ENCODE measurements at places on chromosomes 1 and 21. TPM values are rescaled to one million over a fixed set of nuclear protein-coding genes. Genes with fewer than 3 reads are reported as not detected.
A peak's percentile ranks its signal among the peaks of the same experiment; 100 is the strongest.

DNA sequence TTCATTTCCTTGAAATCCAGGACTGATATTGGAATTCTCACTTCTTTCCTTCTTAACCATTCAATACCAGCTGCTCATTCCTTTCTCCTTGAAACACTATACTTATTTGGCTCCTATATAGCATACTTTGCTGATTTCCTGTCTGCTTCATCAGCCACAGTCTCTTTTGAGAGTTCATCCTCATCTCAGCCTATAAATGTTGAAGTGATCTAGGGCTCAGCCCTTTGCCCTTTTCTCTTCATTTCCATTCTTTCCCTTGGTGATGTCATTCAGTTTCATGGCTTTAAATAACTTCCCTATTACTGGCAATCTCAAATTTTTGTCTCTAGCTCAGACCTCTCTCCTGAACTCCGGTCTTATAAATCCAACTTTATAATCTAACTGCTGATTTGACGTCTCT is 24.1 kb upstream of the RABGAP1L start:
- no peak overlapping the region for H3K27ac ChIP-seq
- no peak for DNase-seq
- no peaks in the 10 kb centered on the region for H3K36me3 ChIP-seq
- H3K27me3 ChIP-seq, result no peaks in the 10 kb centered on the region
- H3K4me1 ChIP-seq, result no peaks in the 10 kb centered on the region
- H3K4me3 ChIP-seq, result no peak overlapping the region

The HTR6 gene
- 0.44 TPM for total RNA-seq

GRCh38 chr1:165645654-165646366 is 14.8 kb downstream of the MGST3 start:
- H3K36me3 ChIP-seq, result peaks cover 4% of the 10 kb centered on the region
- no peaks in the 10 kb centered on the region for H3K27me3 ChIP-seq
- no peak overlapping the region for H3K4me3 ChIP-seq
- no peak overlapping the region for H3K27ac ChIP-seq
- DNase-seq, result peak; percentile 56
- peaks cover 22% of the 10 kb centered on the region for H3K4me1 ChIP-seq

The CTSS gene
- total RNA-seq, result 119 TPM

The TEX38 gene
- not detected for total RNA-seq

GRCh38 chr1:234960722-234961455 is 167.7 kb downstream of the TOMM20 start:
- H3K27ac ChIP-seq, result peak overlapping the region; percentile 89
- H3K27me3 ChIP-seq, result no peaks in the 10 kb centered on the region
- no peak overlapping the region for H3K4me3 ChIP-seq
- H3K36me3 ChIP-seq, result no peaks in the 10 kb centered on the region
- DNase-seq, result no peak

DNA sequence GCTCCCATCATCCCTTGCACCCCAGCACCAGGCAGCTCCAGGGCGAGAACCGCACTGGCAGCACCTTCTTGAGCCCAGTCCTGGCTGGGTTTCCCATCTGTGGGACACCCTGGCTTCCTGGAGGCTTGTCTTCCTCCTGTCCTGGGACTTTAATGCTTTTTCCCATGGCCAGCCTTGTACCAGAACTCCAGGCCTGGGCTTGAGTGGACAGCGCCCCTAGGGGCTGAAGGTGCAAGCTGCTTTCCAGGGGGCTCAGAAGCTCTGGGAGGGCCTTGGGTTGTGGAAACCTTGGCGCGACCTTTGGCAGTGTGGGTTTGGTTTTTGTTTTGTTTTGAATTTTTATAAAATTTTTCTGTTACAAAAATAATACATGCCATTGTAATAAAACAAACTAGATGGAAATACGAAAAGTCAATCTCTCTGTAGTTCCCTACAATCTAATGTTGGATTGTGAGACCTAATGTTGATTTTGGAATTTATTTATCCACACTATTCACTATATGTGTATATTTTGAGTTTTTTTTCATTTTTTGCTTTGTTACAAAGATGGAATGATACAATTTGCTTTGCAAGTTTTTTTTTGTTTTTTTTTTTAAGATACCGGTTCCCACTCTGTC is 33.8 kb upstream of the RPL11 start:
- no peak overlapping the region for H3K27ac ChIP-seq
- H3K36me3 ChIP-seq, result no peaks in the 10 kb centered on the region
- H3K4me3 ChIP-seq, result no peak overlapping the region
- peak; percentile 20 for DNase-seq
- H3K4me1 ChIP-seq, result no peaks in the 10 kb centered on the region
- no peaks in the 10 kb centered on the region for H3K27me3 ChIP-seq

GRCh38 chr21:26715878-26716506 is 129.2 kb downstream of the ADAMTS1 start:
- H3K4me1 ChIP-seq, result no peaks in the 10 kb centered on the region
- no peak overlapping the region for H3K27ac ChIP-seq
- no peak for DNase-seq
- H3K4me3 ChIP-seq, result no peak overlapping the region
- no peaks in the 10 kb centered on the region for H3K36me3 ChIP-seq

The TMEM53 gene
- total RNA-seq, result 1.7 TPM

GRCh38 chr1:83499998-83500397 is 498.9 kb downstream of the TTLL7 start:
- no peak overlapping the region for H3K27ac ChIP-seq
- H3K27me3 ChIP-seq, result no peaks in the 10 kb centered on the region
- H3K4me1 ChIP-seq, result no peaks in the 10 kb centered on the region
- no peak for DNase-seq

The HENMT1 gene
- 19.1 TPM for total RNA-seq

The ERICH3 gene
- total RNA-seq, result not detected

GRCh38 chr1:245091818-245092637 is 62.8 kb upstream of the KIF26B start:
- H3K4me3 ChIP-seq, result no peak overlapping the region
- no peaks in the 10 kb centered on the region for H3K27me3 ChIP-seq
- H3K36me3 ChIP-seq, result no peaks in the 10 kb centered on the region
- H3K27ac ChIP-seq, result no peak overlapping the region
- H3K4me1 ChIP-seq, result no peaks in the 10 kb centered on the region

DNA sequence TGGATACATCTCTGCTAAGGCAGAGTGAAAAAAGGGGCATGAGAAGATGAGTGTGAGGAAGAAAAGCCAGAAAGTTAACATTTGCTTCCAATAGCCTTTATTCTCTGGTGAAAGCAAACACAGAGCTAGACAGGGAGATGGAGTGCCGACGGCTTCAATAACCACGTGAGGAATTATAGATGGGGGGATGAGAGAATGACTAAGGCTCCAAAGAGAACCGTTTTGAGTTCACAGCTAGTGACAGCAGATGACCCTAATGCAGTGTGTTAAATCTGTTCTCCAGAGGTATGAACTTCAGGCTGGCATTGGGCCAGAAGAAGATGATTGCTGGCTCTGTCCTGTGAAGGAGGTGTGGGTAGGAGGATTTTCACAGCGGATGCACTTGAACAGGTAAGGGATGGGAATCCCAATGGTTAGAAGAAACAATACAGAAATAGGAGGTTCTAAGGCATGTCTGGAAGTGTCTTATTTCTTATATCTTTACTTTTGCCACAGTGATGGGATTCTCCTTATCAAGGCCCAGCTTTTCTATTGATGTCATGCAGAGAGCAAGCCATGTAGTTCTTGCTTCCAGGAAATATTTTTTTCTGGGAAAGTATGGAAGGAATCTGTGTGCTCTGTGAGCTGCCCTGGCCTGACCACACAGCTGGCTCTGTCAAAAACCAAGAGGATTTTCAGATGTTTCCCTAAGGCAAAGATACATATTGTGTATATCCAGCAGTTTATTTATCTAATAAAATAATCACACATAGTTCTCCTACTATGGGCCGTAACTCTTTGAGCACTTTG is 573.8 kb downstream of the LTN1 start:
- H3K27me3 ChIP-seq, result no peaks in the 10 kb centered on the region
- H3K36me3 ChIP-seq, result no peaks in the 10 kb centered on the region
- H3K4me1 ChIP-seq, result no peaks in the 10 kb centered on the region
- DNase-seq, result no peak
- H3K4me3 ChIP-seq, result no peak overlapping the region

The PPP1R15B gene
- total RNA-seq, result 81.1 TPM

- DNase-seq, result no peak
- H3K4me3 ChIP-seq, result no peak overlapping the region
- no peaks in the 10 kb centered on the region for H3K27me3 ChIP-seq
- no peak overlapping the region for H3K27ac ChIP-seq
Measured at GRCh38 chr1:234696148-234696576, 86.2 kb upstream of the IRF2BP2 start.

DNA sequence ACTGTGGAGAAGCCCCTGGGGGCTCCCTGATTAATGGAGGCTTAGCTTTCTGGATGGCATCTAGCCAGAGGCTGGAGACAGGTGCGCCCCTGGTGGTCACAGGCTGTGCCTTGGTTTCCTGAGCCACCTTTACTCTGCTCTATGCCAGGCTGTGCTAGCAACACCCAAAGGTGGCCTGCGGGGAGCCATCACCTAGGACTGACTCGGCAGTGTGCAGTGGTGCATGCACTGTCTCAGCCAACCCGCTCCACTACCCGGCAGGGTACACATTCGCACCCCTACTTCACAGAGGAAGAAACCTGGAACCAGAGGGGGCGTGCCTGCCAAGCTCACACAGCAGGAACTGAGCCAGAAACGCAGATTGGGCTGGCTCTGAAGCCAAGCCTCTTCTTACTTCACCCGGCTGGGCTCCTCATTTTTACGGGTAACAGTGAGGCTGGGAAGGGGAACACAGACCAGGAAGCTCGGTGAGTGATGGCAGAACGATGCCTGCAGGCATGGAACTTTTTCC is 24.8 kb downstream of the PCSK9 start:
- peaks cover 19% of the 10 kb centered on the region for H3K36me3 ChIP-seq
- no peak for DNase-seq
- no peak overlapping the region for H3K4me3 ChIP-seq
- H3K27ac ChIP-seq, result no peak overlapping the region

The TAL1 gene
- not detected for total RNA-seq

DNA sequence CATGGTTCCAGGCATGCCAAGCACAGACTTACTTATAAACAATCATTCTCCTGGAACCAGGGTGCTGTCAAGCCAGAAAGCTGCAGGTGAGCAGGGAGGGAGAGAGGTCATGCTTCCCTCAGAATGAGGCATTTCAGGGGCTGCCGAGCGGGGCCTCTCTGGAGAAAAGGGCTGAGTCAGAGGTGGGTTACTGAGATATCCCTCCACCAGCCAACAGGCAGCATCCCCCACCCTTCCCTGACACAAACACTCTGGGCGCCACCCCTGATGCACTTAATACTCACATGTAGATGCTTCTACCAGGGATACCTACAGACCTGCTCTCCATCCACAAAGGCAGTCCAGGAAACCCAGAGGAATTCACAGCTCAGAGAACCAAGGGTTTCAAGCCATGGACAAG is 13.1 kb downstream of the STK40 start:
- H3K4me3 ChIP-seq, result no peak overlapping the region
- H3K27ac ChIP-seq, result peak overlapping the region; percentile 77
- H3K36me3 ChIP-seq, result no peaks in the 10 kb centered on the region
- H3K27me3 ChIP-seq, result no peaks in the 10 kb centered on the region

The KRTAP19-8 gene
- not detected for total RNA-seq

DNA sequence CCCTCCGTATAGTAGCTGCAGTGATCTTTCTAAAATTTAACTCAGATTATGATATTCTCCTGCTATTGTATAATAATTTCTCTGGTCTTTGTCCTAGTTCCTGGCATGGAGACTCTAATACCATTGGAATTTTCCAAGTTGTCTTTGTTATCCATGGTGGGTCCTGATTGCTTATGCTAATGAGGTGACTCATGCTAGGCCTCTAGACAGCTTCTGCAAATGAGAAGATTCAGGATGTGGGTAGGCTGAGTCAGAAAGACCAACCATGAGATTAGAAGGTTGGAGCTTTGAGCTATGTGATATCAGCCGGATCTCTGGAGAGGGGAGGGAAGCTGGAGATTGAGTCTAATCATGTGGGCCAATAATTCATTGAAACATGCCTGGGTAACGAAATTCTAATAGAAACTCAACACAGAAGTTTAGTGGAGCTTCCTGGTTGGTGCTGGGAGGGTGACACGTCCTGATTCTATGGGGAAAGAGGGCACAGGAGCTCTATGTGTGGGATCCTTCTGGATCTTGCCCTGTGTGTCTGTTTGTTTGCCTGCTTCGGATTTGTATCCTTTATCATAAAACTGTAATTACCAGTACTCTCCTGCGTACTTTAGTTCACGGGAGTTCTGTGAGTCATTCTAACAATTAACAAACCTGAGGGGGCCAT is 73.2 kb upstream of the CNIH3 start:
- no peaks in the 10 kb centered on the region for H3K36me3 ChIP-seq
- peaks cover 12% of the 10 kb centered on the region for H3K4me1 ChIP-seq
- no peak for DNase-seq
- no peak overlapping the region for H3K27ac ChIP-seq

- no peak overlapping the region for H3K4me3 ChIP-seq
- H3K4me1 ChIP-seq, result peaks cover 5% of the 10 kb centered on the region
Measured at GRCh38 chr1:53685272-53686051, 53.5 kb downstream of the GLIS1 start.

The LHX8 gene
- total RNA-seq, result not detected
